ENCODE measurements at places on chromosomes 4 and X.

GRCh38 chr4:11365039-11365438 lies 63.7 kb downstream of the HS3ST1 start:
- DNase-seq, result no peak

- no peak for DNase-seq
Measured at GRCh38 chr4:169397762-169398161, 127.0 kb upstream of the SH3RF1 start.

DNA sequence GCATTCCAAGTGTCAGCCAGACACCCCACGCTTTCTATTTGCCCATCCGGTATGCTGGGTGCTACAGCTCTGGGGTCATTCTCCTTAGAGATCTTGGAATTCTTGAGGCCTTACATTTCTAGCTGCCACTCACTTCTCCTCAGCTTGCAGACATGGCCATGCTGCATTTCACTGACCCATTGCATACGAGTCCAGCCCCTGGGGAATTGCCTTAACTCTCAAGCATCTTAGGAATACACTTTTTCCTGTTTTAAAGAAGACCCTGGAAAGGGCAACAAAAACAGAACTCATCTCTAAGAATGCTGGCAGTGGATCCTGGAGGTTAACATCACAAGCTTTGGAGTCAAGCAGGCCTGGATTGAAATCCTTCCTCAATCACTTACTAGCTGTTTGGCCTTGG lies 122.0 kb upstream of the LNX1 start:
- no peak for DNase-seq

DNA sequence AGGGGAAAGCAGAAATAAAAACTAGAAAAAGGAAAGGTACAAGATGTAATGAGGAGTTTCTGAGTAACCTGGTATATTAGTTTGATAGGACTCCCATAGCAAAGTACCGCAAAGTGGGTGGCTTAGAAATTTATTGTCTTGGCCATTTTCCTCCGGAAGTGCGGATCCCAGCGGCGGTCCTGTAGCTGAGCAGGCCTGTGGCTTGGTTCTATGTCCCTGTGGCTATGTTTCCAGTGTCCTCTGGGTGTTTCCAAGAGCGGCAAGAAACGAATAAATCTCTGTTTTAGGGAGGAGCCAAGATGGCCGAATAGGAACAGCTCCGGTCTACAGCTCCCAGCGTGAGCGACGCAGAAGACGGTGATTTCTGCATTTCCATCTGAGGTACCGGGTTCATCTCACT lies 44.0 kb upstream of the LDB2 start:
- no peak for DNase-seq

- DNase-seq, result no peak
Measured at GRCh38 chr4:113781439-113782040, 20.0 kb upstream of the CAMK2D start.
